ENCODE measurements at places on chromosomes 1 and 21.

GRCh38 chr1:110596312-110596711 is 9.8 kb downstream of the KCNA2 start:
- DNase-seq: no peak

- no peak for DNase-seq
Observed at GRCh38 chr1:14263671-14264070, 334.8 kb upstream of the KAZN start.

- no peak for DNase-seq
Observed at GRCh38 chr1:64403331-64403730, 66.6 kb upstream of the CACHD1 start.

- DNase-seq: no peak
Observed at GRCh38 chr1:46342677-46343350, 2.2 kb downstream of the NSUN4 start.

DNA sequence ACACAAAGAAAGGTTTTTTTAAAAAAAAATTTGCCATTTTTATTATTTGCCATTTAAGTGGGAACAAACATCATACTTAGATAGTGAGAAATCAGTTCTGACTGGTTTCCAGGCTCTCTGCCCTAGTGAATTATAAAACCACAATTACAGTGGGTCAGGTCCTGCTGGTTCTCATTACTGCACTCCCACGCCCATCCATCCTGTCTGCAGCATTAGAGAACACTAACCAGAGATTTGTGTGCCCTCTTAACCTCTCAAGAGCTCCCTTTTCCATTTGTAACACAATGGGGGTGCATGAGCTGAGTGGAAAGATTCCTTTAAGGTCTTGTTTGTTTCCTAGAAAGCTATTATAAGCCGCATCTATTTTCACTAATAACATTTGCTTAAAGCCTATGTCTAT is 489.3 kb downstream of the AMY1C start:
- DNase-seq: no peak

- DNase-seq: peak; percentile 7
Observed at GRCh38 chr1:225653463-225654276, 747 bp upstream of the ENAH start.

DNA sequence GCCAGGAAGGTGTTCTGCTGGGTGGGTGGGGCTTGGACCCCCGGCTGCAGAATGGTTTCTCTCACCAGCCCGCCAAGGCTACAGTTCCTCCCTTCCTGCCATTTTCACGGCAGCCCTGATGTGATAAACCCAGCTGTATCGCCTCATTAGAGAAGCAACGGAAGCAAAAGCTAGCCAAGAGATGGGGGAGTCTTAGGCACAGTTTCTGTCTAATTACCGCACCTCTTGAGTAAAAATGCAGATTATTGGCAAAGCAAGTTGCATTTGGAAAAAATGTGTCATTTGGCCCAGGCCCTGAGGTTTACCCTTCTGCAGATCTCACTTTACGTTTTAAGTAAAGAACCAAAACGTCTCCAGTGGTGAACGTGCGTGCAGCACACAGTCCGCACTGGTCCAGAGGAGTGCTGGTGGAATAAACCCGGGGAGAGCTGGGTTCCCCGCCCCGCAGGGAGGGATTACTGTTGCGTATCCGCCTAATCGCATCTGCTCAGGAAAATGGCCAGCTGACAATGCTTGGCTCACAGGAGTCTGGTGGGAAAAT is 109.9 kb downstream of the GALNT2 start:
- no peak for DNase-seq

- DNase-seq: no peak
Observed at GRCh38 chr1:25876693-25877077, 1.2 kb upstream of the PAQR7 start.

DNA sequence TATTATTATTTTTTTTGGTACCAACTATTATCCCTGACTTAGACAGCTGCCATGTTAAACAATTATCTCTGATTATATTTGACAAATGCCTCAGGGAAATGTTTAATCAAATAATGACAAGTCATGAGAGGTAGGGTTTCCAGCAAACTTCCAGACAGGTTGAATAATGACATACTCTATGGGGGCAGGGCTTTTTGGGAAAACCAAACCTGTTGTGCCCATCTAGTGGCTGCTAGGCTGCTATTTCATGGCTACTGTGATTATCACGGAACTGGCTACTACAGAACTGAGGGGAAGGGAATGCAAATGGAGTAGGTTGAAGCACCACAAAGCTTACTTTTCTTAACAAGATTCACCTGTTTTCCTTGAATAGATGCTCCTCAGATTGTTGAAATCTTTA is 77.6 kb downstream of the DUSP10 start:
- DNase-seq: no peak

DNA sequence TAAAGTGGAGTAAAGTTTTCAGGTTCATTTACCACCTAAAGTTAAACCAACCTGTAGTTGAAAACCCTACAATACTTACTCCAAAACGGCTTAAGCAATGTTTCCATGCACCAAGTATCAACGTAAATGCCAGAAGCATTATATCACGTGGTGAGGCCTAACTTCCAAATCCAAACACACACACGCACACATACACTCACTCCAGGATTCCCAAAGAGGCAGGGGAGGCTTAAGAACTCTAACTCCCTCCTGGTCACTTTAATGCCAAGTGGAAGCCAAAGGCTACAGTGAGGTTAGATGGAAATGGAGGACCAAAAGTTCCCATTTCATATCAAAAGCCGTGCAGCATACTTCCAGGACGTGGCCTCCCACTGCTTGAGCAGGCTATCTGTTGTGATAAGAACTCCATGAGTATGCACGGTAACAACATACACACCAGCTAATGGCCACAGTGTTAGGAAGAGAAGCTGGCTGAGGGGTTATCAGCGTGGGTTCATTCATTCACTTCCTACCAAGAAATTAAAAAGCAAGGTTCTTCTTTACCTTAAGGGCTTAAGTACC is 224.1 kb downstream of the SLC45A1 start:
- DNase-seq: no peak

DNA sequence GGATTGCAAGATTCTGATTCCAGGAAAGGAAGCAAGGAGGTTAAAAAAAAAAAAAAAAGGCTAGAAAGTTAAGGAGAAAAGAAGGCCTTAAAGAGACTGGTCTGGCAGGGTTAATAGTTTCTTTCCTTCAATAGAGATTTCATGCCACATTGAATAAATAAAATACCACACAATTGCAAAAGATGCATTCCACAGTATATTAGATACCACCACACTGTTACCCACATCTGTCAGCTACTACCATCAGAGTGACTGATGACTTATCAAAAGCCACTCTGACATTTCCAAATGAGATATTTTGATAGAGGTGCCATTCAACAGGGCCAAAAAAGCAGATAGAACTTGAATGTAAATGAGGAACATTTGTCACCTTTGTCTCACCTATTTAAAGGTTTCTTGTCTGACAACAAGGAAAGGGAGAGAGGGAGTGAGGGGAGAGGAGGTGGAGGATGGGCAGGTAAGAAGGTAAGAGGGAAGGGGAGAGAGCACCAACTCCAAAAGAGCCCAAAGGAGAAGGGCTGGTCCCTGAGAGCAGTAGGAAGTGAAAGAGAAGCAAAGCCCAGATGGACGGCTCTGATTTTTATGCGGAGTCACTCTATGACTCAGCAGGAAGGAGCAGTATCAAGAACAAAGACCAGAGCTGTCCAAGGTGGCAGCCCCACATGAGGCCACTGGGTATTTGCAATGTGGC is 38.3 kb downstream of the LRRN2 start:
- no peak for DNase-seq

DNA sequence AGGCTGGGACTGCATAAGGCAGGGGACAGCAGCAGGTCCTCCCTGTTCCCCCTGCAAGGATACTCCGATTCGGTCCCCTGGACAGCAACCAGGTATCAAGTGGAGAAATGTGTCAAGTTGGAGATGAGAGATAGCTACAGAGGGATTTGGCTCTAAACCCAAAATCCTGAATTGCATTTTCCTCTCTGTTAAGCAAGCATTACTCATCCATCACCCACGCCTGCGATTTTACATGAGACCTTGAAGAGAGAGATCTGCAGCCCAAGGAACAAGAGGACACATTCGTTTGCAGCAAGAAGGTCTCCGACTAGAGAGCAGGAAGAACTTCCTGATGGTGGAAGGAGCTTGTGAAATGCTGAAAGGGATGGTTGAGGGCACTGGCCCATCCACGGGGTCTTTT is 21.9 kb downstream of the SYT2 start:
- no peak for DNase-seq

- no peak for DNase-seq
Observed at GRCh38 chr21:34836103-34836932, 167.5 kb downstream of the CLIC6 start.

- no peak for DNase-seq
Observed at GRCh38 chr1:200029035-200029821, 1.7 kb downstream of the NR5A2 start.

GRCh38 chr1:4652631-4653327 is 1.6 kb upstream of the AJAP1 start:
- DNase-seq: peak; percentile 24

DNA sequence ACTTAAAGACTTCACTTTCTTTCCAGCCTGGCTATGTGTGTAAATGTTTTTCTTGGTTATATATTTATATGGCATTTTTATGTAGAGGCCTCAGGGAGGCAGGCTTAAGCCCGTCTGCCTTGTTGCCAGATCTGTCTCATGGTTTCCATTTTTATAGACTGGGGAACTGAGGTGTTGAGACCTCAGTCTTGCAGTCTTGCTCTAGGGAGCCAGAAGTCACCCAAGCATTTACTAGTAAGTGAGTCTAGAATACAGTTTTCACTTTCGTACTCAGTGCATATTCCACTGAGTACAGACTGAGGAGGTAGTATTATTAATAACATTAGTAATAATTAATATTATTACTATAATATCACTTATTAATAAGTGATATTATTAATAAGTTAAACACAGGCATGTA is 161.4 kb downstream of the UCK2 start:
- no peak for DNase-seq

DNA sequence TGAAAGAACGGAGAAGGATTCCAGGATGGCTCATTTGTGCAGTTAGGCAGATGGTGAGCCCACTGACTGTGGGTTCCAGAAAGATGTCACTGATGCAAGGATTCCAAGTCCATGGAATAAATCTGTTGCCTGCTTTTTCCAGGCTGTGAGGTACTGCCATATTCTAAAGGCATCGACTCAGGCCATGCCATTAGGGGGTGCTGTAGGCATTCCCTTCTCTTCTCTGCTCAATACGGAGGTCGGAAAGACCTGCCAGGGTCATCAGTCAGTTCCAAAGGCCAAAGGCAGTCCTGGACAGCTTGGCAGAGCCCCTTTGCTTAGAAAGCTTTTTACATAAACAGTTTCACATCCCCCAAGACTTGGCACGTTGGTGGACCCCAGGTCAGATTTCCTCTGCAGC is 31.7 kb upstream of the TMEM125 start:
- no peak for DNase-seq

DNA sequence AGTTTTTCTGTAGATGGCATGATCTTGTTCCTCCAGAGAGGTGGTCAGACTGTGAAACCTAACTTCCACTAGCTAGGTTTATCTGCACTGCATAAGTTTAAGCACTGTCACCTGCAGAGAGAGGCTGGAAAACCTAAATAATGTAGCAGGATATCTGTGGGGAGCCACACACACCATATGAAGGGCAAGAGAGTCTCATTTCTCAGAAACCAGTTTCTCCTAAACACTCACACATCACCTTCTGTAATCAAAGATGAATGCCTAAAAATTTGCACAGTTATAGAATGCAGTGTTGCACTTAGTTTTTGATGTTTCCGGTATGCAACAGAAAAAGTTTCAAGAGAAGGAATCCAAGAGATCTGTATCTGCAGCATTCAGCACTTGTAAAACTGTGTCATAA is 654.6 kb downstream of the ADGRL2 start:
- no peak for DNase-seq

GRCh38 chr1:106439475-106439874 is 617.0 kb upstream of the PRMT6 start:
- DNase-seq: no peak

- DNase-seq: no peak
Observed at GRCh38 chr1:5410652-5411051, 581.6 kb downstream of the NPHP4 start.

GRCh38 chr1:224042557-224043118 is 71.3 kb upstream of the FBXO28 start:
- DNase-seq: no peak

DNA sequence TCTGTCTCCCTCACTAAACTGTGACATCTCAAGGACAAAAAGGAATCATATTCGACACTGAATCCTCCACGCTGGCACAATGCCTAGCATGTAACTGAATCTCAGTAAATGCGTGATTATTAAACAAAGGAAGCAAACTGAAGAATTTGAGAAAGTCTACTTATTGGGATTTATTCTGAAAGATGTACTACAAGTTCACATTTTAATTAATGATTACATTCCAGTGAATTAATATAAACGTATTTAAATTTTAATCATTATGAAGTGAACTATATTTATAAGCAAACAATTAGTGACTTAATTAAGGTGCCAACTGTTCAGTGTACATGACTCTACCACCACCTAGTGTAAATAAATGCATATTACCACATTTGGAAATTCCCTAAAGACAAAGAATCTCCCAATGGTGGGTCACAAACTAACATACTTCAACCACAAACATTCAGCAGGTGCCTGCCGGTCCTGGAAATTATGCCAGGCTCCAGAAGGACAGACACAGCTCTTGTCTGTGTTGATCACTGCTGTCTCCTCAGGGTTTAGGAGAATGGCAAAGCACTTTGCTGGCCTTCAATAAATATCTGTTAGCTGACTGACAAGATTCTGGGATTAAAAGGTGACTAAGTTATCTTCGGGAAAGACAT is 56.3 kb downstream of the SMYD3 start:
- DNase-seq: no peak

GRCh38 chr21:31135531-31136184 is 97.4 kb upstream of the KRTAP19-8 start:
- no peak for DNase-seq

DNA sequence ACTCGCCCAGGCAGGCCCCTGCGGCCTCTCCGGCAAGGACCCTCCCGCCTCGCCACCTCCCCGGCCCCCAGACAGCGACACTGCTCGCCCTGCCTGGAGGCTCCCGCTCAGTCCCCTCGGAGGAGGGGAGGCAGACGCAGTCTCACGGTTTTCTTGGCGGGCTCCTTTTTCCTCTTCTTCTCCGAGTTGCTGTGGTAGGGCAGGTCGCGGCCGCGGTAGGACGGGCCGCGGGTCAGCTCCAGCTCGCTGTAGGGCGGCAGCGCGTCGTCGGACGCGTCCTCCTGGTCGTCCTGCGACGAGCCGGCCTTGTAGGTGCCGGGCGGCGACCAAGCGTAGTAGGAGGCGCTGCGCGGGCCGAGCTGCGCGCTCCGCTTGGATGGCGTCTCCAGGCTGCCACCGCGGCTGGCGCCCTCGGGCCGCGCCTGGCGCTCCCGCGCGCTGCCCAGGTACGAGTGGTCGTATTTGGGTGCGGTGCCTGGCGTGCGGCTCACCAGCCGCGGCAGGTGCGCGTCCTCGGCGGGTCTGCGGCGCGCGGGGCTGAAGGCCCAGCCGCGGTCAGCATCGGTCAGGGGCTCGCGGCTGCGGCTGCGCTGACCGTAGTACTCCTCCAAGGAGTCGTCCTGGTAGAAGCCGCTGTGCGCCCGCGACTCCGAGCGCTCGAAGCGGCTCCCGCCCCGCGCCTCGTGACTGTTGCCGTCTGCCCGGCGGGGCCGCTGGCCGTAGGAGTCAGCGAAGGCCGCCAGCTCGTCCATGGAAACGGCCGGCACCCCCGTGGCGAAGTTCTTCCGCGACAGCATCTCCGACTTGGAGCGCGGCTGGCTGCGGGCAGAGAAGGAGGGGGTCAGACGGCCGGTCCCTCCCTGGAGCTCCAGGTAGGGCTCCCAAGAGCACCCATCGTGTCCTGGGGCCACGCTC is 44.8 kb upstream of the TADA1 start:
- no peak for DNase-seq
